Stimulated activated CD4-positive, alpha-beta T cell treated with anti-CD3 and anti-CD28 coated beads, Interleukin-1b, Interleukin-23, amount 100 ng/mL, for 1 hour (primary cell): ENCODE measurements at places on chromosomes 11 and 22.

GRCh38 chr22:33321466-33321865 is 263.3 kb upstream of the SYN3 start:
- DNase-seq: no peak

DNA sequence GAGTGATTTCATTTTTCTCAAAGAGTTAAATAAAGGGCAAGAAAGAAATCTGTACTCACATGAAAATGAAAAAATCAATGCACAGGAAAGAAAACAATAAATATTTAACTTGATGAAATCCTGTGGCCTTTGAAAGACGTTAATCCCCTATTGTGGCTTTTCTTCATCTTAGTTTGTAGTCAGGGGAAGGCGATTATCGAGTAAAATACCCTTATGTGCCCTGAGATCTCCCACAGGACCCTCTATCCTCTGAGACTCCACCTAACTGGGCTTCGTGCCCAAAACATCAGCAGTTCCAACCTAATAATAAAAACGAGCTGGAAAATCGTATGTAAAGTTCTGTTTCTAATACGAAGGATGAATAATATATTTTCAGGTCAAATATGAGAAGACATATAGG is 208.2 kb upstream of the ZC3H12C start:
- no peak for DNase-seq

- no peak for DNase-seq
Measured at GRCh38 chr11:106306942-106307341, 229.5 kb downstream of the AASDHPPT start.

DNA sequence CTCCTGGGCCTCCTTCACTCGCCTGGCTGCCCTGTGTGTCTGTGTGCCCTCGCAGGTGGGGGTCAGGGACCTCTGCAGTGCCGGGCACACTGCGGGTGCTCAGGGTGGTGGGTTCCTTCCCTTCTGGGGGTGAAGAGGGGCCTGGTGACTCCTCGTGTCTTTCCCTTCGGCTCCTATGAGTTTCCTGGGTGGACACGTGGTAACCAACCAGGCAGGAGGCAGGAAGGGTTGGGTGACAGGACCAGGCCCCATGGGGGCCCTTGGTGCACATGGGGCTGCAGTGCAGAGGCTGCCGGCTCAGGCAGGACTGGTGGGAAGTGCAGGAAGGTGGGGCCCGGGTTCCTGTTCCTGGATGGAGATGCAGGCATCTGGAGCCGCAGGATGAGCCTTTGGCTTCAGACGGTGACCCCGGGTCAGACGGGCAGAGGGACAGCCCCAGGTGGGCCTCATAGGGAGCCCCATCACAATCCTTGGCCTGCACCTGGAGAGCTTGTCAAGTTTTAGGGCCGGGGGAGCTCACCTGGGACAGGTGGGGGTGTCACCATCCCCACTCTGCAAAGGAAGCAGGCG is 9.6 kb downstream of the FRMD8 start:
- DNase-seq: no peak

DNA sequence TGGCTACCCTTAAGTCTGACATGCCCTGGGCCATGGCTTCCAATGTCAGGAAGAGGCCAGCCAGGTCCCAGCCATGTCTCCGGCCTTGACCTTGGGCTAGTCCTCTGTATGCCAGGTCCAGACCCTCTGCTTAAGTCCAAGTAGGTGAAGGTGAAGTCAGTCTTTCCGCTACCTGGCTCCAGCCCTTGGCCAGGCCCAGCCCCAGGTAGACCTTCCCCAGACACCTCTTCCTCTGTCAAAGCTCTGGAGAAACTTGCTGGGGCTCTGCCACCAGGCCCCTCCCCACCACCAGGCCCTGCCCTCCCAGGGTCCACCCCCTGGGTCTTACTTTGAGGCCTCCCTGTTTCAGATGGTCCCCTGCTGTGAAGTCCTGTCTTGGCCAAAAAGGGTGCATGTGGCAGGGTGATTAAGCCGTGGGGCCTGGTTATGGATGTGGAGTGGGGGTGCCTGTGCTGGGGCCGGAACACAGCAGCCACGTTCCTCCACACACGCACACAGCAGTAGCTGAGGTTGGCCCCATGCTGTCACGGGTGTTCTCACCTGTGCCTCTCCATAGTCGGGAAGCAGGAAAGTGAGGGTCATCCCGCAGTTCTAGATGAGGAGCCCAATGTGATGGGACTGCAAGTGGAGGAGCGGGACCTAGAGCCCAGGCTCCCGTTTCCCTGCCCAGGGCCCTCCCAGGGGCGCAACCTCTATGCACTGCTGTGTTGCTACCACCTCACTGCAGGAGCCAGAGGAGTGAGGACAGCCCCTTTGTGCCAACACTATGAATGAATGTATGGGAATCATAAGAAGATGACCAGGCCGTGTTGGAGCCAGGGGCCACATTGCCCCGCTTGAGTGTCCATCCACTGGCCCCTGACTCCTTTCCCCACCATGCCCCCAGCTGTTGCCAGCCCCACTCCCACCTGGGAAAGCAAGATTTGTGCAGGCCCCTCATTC is 72.2 kb downstream of the LINC01488 start:
- DNase-seq: no peak

DNA sequence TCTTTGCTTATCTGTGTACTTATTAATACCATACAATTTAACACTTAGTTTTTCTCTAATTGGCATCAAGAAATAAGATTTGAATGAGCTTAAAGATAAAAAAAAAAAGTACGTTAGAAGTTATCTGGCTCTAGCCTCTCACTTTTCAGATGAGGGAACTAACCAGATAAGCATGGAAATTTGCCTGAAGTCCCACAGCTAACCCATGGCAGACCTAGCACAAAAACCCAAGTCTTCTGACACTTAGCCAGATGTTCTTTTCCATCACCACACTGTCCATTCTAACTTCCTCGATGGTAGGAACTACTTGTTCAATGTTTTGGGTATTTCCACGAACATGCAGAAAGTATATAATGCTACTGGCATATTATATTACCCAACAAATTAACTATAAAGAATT is 7.4 kb upstream of the SOX6 start:
- DNase-seq: no peak

GRCh38 chr11:61694602-61694939 is 14.4 kb downstream of the DAGLA start:
- DNase-seq: no peak

GRCh38 chr22:48389916-48390315 is 1437.8 kb downstream of the BRD1 start:
- no peak for DNase-seq

DNA sequence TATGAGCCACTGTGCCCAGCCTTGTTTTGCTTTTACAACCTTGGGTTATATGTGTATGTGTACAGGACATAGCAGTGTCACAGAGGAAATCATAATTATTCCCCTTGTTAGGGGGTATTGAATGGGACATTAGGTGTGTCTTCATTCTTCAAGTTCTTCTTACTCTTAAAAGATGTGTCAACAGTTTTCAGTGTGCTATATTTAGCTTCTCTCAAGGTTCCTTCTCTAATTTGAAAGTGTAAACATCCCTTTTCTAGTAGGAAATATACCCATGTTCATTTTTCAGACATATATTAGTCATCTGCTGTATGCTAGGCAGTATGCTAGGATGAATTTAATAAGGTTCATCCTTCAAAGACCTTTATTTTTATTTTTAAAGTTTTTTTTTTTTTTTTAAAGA is 17.1 kb downstream of the PCF11 start:
- no peak for DNase-seq

DNA sequence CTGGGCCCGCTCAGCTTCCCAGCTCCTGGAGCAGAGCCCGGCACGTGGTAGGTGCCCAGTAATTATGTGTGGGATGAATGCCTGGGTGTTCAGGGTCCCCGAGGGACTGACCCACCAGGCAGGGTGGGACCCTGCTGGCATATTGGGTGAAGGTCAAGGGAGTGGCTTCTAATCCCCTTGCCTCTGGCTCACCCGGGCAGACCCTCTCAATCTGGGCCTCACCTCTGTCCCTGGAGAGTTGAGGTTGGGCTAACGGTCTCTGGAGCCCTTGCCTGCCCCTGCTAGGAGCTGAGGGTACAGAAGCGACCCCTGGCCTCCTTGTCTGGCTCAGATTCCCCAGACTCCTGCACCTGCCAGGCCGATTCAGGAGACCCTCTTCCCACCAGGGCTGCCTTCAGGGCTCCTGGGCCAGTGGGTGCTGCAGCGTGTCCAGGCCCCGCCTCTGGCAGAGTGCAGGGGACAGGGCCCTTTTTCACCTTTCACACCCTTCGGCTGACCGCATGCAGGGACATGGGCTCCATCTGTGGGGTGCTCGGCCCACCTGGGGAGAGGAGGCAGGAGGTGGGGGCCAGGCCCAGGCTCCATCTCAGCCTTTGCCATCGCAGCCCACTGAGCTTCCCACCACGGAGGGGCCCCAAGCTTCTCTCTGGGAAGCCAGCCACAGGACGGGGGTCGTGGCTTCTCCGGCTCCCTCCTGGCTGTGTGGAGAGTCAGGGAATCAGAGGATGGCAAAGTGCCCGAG is 3.8 kb upstream of the CTSD start:
- DNase-seq: no peak

GRCh38 chr11:61111786-61112517 is 9.7 kb downstream of the CD5 start:
- DNase-seq: no peak

DNA sequence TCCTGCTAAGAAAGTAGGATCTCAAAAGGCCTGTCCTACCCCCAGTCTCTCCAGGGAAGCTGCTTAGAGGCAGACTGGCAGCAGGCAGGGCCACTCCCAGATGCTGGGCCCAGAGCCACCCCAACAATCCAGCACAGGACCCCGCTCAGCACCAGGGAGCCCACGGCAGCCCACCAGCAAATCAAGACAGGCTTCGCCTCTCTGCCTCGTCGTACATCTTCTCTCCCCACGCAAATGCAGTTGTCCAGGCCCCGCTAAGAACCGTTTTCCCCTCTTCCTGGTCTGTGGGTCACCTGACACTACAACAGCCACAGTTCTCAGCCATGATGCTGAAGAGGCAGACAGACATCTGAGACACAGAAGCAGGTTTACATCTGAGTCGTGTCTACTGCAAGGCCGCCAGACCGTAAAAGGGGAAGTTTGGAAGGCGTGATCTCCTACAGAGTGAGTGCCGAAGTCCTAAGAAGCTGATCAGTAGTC is 51.1 kb downstream of the IGSF9B start:
- no peak for DNase-seq

GRCh38 chr11:47599902-47600301 is 5.7 kb upstream of the C1QTNF4 start:
- DNase-seq: no peak

DNA sequence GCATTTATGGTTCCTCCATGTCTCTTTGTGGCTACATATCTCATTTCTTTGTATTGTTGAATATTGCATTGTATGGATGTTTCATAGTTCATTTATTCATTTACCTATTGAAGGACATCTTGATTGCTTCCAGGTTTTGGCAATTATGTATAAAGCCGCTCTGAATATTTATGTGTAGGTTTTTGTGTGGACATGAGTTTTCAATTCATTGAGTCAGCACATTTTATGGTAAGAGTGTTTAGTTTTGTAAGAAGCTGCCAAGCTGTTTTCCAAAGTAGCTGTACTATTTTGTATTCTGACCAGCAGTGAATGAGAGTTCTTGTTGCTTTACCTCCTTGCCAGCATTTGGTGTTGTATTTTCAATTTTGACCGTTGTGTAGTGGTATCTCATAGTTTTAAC is 39.2 kb downstream of the KDM2A start:
- no peak for DNase-seq

DNA sequence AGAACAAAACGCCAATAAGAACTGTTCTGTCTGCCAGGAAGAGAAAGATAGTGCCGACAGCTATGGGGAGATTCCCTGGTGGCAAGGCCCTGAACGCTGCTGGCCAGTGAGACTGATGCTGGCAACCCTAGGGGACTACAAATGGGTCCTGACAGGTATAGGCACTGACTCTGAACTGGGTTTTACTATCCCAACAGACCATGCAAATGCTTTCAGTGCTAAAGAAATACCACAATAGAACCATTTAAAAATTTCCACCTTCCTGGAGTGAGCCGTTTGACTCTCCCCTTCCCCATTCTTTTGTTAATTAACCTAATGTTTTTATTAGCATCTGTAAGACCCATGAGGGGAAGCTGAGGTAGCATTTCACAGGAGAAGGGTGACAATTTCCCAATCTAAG is 25.7 kb downstream of the USP28 start:
- DNase-seq: no peak

- DNase-seq: no peak
Measured at GRCh38 chr22:24686280-24686679, 83.3 kb downstream of the GGT1 start.

DNA sequence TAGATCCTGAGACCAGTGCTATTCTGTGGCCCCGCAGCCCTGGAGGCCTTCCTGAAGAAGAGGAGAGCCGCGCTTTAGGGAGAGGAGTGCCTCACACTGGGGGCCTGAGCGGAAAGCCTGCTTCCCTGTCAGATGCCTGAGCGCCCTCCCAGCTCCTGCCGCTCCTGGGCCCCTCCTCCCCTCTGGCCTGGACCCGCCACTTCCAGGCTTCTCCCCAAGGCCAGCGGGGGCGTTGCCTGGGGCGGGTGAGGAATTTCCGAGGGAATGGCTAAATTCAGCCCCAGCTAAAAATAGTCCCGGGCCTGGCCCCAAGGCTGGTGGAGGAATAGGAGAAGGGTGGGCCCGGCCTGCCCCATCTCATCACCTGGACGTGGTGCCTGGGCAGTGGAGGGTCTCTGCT is 15.4 kb downstream of the ARHGEF17 start:
- DNase-seq: no peak

- no peak for DNase-seq
Measured at GRCh38 chr22:47143249-47143938, 380.9 kb downstream of the TBC1D22A start.

GRCh38 chr11:74647404-74647803 is 55.0 kb downstream of the POLD3 start:
- no peak for DNase-seq

DNA sequence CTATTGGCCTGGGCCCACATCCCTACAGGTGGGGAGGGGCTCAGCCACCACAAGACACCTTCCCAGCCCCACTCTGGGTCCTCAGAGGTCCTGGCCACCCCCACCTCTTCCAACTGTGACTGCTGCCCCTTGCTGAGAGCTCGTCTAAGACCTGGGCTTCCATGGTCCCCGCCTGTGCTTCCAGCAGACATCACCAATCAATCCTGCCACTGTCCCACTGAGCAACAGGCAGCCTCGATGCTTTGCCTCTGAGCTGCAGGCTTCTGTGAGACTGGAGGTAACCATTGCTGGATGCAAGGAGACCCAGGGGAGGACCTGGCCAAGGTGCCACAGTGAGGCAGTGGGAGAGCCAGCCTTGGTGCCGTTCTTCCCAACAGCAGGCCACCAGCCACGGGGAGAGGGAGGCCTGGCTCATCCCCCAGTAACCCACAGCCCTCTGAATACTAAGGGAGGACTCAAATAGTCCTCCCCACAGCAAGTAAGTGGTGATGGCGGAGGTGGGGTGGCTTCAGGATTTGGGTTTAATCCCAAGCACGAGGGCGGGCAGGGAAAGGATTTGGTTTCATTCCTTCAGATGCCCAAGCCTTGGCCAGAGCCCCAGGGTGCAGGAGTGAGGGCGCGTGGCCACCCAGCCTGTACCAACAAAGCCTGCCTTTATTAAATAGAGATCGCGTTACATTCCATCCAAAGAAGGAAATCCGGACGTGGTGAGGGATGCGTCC is 5.5 kb upstream of the FADS3 start:
- DNase-seq: no peak

GRCh38 chr11:104094576-104094975 is 58.1 kb downstream of the DDI1 start:
- no peak for DNase-seq
